Stimulated activated CD8-positive, alpha-beta memory T cell treated with anti-CD3 and anti-CD28 coated beads, Interleukin-7, amount 100 ng/mL, for 1 hour (primary cell): ENCODE measurements at places on chromosomes 4 and X.
A peak's percentile ranks its signal among the peaks of the same experiment; 100 is the strongest.

DNA sequence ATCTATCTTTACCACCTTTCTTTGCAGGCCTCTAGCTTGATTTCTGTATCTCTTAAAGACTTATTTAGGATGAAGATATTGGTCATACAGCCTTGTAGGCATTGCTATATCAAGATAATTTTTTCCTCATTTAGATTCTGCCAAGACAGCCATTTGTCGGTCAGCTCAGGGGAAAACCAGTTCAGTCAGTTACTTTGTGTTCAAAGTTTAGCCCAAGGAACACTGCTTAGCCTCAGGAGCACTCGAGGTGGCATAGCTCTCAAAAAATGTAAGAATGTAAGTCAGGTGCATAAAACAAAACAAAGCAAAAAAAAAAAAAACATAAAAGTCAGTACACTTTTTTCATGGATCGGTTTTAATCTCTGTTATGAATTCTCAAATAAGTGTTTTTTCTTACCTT is 43.4 kb downstream of the NRK start:
- DNase-seq, result no peak

GRCh38 chr4:153248641-153249198 is 44.5 kb downstream of the TRIM2 start:
- no peak for DNase-seq

- DNase-seq, result no peak
Measured at GRCh38 chr4:32775049-32775448, 2054.9 kb downstream of the PCDH7 start.

GRCh38 chrX:107654872-107655761 is 26.8 kb downstream of the PRPS1 start:
- DNase-seq, result peak; percentile 30

DNA sequence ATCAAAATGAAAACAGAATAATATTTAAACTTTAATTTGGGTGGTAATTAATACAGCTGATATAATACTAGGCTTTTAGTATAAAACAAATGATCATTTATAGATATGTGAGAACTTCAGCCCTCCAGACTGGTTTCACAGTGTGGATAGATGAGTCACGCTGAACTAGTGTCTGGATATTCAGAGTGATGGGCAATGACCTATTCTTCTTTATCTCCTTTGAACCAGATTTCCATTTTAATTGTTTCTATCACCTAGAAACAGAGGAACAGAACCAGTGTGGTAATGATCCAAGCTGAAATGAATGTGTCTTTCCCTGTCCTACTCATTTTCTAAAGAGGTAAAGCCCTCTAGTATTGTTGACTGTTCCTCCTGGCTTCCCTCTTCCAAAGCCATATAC is 155.2 kb upstream of the GK2 start:
- no peak for DNase-seq

DNA sequence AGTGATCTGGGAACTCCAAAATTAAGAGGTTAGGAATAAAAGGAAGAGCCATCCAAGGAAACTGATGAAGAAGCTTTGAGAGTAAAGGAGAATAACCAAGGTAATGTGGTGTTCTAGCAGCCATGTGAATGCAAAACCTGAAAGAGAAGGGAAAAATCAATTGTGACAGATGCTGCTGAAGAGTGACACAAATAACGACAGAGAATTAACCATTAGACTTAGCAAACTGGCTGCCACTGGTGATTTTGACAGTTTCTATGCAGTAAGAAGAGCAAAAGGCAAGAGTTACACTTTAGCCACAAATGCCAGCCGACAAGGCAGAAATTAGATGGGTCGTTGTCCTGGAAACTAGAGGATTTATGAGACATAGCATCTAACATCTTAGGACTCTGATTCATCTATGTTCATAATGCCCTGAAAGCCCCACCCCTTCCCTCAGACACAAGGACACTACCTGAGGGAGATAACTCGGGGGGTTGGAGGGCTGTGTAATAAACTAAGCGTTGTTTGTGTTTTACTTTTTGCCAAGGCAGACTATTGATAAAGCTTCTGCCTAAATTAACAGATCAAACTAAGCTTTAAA is 13.0 kb upstream of the TMEM144 start:
- no peak for DNase-seq

DNA sequence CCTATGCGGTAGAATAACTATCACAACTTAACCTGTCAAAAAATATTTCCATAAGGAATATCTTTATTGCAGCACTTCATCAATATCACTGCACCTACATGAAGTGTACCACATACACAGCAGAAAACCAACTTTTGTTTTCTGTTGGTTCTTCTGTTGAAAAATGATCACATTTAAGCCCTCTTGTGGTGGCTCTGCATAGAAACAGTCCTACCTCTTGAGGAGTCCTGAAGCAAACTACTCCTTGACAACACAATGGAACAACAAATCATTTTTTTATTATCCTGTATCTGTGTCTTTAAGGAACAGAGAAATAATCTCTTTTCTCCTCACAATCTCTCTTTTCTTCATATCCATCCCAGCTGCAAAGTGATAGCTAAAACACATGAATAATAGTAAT is 39.8 kb upstream of the ATOH1 start:
- no peak for DNase-seq

DNA sequence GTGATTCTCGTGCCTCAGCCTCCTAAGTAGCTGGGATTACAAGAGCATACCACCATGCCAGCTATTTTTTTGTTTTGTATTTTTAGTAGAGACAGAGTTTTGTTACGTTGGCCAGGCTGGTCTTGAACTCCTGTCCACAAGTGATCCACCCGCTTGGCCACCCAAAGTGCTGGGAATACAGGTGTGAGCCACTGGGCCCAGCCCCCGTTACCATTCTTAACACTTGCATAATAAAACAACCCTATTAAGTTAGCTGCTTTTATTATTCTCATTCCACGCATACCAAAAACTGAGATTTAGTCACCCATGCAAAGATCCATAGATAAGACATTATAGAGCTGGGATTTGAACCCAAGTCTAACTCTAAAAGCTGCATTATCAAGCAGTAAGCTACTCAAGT is 6.0 kb upstream of the TEX13A start:
- no peak for DNase-seq

DNA sequence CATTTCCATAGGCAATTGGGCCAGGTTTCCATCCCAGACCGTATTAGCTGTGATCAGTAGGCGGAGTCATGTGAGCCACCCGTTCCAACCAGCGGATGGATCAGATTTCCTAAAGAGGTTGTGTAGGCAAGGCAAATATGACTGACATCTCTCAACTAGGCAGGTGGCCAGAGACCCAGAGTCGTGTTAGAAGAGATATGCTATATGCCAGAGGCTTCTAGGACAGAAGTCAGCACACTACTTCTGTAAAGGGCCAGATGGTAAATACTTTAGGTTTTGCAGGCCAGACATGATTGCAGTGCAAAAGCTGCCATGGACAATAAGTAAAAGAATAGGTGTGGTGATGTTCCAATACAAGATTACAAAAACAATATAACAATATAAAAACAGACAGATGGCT is 788.4 kb downstream of the RPA4 start:
- DNase-seq, result no peak

DNA sequence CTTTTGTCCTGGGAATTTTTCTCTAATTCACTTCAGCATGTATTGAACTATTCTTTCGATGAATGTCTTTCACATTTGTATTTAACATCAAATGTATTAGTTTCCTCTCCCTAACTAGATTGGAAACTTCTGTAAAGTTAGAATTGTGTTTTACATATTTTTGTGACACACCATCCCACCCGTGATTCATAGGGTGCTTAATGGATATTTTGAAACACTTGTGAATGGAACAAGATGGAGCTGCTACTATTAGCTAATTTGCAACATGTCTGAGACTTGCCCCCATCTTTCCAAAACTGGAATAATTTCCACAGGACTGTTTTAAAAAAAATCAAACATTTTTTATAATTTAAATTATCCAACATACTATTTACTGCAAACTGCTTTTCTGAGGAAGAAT is 30.2 kb upstream of the GNPDA2 start:
- DNase-seq, result no peak

DNA sequence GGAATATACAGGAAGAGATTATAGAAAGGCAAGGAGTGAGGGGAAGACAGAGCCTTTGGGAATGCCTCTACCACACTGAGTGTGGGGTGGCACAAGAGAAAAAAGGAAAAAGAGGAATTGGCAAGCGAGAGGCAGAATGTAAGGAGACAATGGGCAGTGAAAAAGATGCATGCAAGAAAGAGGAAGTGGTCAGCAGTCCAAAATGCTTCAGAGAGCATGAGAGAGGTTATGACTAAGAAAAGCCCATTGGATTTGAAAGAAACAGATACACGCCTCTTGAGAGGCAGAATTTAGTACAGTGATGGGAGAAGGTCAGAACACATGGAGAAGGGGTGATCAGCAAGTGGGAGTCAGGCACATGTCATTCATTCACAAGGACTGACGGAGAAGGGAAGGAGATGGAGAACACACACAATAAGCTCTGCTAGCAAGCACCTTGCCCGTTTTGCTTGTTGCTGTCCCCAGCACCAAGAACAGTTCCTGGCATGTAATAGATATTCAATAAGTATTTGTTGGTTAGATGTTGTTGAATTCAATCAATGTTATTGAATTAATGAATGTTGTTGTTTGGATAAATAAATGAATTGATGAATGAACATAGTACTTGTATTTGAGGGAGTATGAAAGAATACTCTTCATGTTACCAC is 6.3 kb downstream of the DCHS2 start:
- no peak for DNase-seq

DNA sequence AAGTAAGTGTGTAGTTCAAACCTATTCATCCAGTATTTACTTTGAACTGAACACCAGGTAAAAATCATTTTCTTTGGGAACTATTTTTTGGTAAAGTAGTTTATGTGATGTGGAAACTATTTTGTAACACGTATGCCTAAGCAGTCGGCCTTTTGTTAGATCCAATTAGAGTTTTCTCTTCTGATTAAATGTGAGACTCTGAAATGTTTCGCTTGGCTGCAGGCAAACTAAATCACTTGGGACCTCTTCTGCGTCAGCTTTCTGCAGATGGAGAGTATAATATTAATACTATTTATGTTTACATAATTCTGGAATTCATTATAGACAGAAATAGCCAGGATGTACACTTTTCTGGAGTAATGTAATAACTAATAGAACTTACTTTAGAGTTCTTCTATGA is 46.9 kb downstream of the BMPR1B start:
- DNase-seq, result no peak

DNA sequence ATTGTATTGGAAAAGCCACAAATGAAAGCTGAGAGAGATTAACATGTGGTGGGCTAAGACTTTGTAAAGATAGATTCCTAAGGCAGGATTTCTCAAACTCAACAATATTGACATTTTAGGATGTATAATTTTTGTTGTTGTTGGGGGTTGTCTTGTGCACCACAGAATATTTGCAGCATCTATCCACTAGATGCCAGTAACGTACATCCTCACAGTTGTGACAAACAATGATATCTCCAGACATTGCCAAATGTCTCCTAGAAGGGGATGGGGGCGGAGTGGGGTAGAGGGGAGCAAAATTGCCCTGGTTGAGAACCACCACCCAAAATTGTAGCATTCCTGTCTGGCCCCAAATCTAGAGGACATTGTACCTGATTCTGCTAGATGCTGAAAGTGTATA is 14.7 kb upstream of the CBR4 start:
- no peak for DNase-seq

GRCh38 chrX:152927858-152928760 is 30.2 kb downstream of the ZNF185 start:
- DNase-seq, result no peak

- no peak for DNase-seq
Measured at GRCh38 chrX:45623266-45623665, 422.6 kb upstream of the DIPK2B start.

DNA sequence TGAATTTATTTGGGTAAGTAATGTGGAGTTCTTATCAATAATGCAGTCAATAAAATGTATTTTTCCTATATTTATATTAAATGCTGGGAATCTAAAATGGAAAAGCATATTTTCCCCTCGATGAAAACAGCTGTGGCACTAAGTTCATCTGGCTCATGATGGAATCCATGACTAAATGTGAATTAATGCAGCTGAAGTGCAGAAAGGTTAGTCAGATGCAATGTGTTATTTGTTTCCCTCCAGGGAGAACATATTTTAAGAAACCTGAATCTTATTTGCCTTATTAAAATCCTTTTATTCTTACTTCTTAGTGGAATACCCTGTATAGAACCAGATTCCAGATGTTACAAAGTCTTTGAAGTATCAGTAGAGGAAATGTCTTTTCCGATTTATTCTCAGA is 247.9 kb downstream of the ARHGAP24 start:
- DNase-seq, result no peak

- no peak for DNase-seq
Measured at GRCh38 chrX:109356684-109357083, 125.2 kb downstream of the GUCY2F start.

DNA sequence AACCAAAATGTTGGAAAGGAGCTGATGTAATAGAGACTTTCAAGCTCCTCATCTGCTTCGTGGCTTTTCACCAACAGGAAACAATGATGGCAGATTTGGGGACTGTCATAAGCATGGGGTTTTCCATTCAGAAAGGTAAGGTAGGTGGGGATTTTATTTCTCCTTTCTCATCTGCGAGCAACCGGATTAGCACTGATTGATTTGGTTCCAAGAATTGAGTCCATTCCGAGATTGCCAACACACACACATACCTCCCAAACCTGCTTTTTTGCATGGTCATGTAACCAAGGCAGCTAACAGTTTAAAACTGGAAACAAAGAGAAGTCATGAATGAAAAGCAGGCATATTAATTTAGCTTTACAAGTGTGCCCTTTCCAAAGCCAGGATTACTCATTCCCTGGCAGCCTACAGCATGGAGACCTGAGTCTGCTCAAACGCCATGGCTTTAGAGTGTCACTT is 63.0 kb upstream of the LNX1 start:
- no peak for DNase-seq

GRCh38 chr4:124943938-124944337 is 231.4 kb upstream of the ANKRD50 start:
- DNase-seq, result no peak

GRCh38 chrX:23598575-23598974 is 68.7 kb upstream of the PRDX4 start:
- DNase-seq, result no peak

DNA sequence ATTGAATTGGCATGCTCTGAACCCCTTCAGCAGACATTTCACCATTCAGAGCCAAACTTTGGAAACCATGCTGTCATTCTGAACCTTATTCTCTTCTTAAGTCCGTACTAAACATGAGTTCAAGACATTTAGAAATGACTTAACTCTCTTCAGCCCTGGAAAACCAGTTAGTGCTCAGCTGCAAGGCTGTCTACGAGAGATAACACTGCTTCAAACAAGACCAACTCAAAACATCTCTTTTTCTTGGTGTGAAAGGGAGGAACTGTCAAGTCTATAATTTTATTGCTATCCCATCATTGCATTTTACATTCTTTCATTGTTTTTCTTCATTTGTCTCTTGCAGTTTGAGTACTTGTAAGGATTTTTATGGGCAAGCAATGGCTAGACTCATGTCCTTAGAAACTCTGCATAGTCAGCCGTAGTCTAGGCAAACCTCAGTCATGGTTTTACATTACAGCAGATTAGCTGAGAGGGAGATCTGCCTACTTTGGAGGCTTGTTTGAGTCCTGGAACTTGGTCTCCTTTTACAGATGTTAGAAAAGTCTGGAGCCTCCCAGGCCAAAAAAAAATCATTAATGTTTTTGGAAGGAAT is 120.6 kb upstream of the JADE1 start:
- DNase-seq, result no peak

GRCh38 chr4:67749286-67749685 is 4.9 kb downstream of the GNRHR start:
- no peak for DNase-seq

GRCh38 chrX:38548508-38548907 is 12.8 kb upstream of the TSPAN7 start:
- no peak for DNase-seq
